ENCODE measurements at places on chromosomes 7 and 10.

GRCh38 chr10:100182908-100183307 is 2.9 kb downstream of the ERLIN1 start:
- no peak for DNase-seq

DNA sequence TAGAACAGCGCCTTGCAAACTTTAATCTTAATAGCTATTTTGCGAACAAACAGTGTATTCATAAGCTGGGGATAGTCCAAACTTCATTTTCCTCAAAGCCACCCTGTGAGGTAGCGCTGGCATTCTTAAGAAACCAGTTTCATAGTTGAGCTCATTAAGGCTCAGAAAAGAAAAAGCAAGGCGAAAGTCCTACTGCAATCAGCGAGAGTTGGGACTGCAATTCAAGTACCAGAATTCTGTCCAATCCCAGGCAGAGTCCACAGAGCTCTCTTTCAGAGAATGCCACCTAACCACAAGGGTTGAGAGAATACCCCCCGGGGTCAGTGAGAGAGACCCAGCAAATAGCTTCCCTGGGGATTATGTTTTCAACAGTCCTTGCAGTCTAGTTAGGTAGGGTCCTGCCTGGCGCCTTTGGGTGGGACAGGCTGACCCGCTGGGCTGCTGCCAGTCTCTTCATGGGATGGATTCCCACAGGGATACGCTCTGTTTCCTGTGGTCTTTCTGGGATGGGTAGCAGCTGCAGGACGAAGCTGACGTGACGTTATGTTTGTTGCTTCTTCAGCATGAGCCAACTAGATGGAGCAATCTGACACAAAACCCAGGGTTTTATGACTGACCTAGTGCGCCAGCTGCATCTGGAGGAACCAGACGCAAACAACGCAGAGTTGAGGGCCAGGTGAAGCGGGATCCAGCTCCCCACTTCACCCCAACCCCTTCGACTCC is 16.0 kb downstream of the BMPER start:
- peak; percentile 78 for DNase-seq

DNA sequence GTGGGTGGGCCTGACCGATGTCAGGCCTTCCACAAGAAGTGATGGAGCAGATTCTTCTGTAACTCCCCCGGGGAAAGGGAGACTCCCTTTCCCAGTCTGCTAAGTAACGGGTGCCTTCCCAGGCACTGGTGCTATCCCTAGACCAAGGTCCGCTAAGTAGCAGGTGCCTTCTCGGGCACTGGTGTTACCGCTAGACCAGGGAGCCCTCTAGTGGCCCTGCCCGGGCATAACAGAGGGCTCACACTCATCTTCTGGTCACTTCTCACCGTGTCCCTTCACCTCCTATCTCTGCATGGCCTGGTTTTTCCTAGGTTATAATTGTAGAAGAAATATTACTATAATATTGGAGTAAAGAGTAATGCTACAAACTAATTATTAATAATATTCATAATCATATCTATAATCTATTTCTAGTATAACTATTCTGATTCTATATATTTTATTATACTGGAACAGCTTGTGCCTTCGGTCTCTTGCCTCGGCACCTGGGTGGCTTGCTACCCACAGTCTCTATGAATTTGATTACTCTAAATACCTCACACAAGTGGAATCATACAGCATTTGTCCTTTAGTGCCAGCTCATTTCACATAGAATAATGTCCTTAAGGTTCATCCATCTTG is 1378.7 kb downstream of the XPNPEP1 start:
- peak; percentile 25 for DNase-seq

DNA sequence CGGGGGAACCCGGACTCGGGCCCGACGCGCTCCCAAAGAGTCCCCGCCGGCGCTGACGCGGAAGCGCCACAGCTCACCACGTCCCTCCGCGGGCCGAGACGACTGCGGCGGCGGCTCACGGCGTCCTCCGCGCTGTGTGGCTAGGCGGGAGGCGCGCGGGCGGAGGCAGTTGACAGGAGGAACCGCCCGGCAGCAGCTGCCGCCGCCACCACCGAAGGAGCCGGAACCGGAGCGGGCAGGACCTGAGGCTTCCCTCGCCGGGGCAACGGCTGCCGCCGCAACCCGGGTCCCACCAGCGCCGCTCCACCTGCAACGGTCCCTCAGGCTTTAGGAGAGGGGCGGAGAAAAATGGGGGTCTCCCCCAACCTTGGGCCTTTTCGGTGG is 334 bp downstream of the ZNF800 start:
- DNase-seq: peak; percentile 41

DNA sequence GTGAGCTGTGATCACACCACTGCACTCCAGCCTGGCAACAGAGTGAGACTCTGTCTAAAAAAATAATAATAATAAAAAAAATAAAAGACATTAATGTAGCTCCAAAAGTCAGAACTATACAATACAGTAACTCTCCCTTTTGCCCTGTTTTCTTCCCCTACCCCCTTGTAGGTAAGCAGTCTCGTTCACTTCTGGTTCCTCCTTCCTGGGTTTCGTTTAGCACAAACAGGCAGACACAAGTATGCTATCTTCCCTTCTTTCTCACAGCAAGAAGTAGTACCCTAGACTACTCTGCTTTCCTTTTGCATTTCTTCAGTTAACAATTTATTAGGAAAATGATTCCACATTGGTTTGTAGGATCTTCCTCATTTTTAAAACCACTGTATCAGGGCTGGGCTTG is 33.1 kb downstream of the PDSS1 start:
- no peak for DNase-seq

GRCh38 chr7:138029941-138030340 is 28.1 kb upstream of the CREB3L2 start:
- DNase-seq: no peak

- DNase-seq: no peak
Measured at GRCh38 chr10:105534086-105534485, 893.0 kb downstream of the SORCS3 start.

GRCh38 chr10:11331046-11331577 is 280.3 kb downstream of the USP6NL start:
- DNase-seq: no peak

DNA sequence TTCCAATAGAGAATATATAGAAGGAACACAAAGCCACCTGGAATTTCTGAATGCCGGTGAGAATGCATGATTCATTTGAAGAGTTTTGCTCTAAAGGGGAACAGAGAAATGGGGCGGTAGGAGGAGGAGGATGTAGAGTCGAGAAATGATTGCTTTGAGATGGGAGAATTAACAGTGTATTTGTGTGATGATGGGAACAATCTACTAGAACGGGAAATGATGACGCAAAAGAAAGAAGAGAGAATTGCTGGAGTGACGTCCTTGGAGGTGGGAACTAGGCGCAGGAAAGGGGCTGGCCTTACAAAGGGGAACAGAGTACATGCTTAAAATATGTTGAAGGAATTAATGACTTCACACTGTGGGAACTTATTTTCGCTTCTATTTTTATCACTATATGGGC is 188.1 kb downstream of the SDHAF3 start:
- DNase-seq: no peak

GRCh38 chr7:3204526-3204925 is 96.5 kb upstream of the SDK1 start:
- no peak for DNase-seq

DNA sequence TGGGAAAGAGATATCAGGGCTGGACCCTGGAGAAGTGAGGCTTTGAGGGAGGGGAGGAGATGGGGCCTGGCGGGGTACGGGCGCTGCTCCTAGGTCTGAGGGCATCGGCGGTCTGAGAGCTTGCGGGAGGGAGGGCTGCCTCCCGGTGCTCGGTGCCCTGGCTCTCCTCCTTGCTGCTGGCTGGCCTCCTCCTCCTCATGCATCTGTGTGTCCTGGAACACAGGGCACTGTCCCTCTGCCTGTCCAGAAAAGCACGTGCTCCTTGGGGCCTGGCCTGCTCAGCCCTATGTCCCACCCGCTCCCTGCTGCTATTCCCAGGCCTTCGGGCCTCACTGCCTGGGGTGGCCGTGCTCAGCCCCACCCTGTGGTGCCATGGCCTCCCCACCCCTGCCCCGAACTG is 166.9 kb downstream of the RNF216 start:
- DNase-seq: no peak

DNA sequence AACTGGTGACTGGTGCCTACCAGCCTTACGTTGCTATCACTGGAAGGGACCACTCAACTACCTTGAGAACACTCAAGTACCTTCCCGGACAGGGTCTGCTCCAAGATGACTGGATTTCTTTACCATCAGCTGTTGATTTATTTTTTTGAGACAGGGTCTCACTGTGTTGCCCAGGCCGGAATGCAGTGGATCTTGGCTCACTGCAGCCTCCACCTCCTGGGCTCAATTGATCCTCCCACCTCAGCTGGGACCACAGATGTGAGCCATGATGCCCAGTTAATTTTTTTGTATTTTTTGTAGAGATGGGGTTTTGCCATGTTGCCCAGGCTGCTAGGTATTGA is 45.2 kb upstream of the DLG5 start:
- DNase-seq: no peak

DNA sequence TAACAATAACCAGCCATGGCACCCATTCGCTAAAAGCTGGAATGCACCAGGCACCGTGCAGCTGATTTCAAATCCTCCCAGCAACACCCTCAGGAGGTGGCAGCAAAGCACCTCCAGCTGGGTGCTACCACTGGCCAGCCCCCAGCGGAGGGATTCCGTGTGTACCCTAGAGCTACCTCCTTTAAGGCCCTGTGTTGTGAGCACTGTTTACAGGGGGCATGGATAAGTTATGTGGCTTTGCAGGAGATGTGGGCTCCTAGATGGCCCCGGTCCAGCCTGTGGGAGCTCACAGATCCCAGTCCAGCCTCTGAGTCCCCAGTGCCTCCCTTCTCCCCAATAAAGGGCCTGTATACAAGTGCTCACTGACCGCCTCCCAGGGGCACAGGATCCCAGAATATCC is 27.1 kb downstream of the TNRC18 start:
- peak; percentile 41 for DNase-seq

- DNase-seq: no peak
Measured at GRCh38 chr10:124270530-124271327, 148.0 kb downstream of the OAT start.

GRCh38 chr7:74494076-74494548 is 40.4 kb downstream of the GTF2IRD1 start:
- no peak for DNase-seq

DNA sequence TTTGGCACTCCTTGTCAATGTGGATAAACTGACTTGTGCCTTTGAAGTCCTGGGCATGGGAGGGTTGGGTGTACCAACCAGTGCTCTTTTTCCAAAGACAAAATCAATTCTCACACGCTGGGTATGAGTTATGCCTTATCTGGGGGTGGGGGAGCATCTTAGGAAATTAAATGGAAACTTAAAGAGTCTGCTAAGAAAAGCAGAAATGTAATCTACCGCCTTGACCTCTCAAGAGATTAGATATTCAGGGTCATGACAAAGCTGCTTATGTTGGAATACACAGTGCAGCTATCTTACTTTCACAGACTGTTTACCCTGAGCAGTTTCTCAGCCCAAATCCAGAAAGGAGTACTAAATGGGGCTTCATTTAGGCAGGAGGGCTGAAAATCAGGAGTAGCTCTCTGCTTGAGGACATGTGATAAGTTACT is 2.6 kb downstream of the MEST start:
- no peak for DNase-seq

- DNase-seq: no peak
Measured at GRCh38 chr10:129046065-129046681, 420.9 kb upstream of the MGMT start.

- no peak for DNase-seq
Measured at GRCh38 chr10:97067716-97068391, 117.9 kb downstream of the SLIT1 start.

GRCh38 chr7:99310004-99310403 is 15.7 kb upstream of the ARPC1A start:
- no peak for DNase-seq

Data from AG08395 (cell line).